ENCODE measurements at places on chromosomes 2 and 18.

- DNase-seq: no peak
These were observed 261.0 kb upstream of the DDX18 start for GRCh38 chr2:117553448-117553847.

DNA sequence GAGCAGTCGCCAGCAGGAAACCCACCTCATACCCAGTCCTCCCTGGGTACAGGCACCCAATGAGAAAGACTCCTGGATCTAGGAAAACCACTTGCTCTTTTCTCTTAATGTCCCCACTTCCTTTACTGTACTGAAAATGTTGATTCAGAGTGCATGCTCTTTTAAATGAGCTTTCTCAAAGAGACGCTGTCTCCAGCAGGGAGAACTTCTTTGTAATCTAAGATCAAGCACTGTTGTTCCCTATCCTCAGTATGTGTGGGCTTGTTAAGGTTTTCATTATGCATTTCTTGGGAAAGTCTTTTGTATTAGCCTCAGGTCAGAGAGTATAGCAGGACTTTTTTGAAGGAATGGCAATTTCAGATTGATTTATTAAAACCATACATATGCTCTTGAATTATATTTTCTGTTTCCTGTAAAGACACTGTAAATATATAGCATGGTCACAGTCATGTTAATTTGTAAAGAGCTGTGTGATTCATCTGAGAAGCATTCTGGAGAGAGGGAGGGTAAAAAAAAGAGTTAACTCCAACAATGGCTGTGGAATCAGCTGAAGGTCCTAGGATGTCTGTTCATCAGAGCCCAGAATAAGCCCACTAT lies 178.1 kb downstream of the MGAT5 start:
- peak; percentile 29 for DNase-seq

- DNase-seq: no peak
These were observed 72.5 kb downstream of the ACKR3 start for GRCh38 chr2:236642125-236642524.

GRCh38 chr2:216733046-216733445 lies 37.7 kb upstream of the IGFBP5 start:
- no peak for DNase-seq

Data from adipocyte (in vitro differentiated cells).